Heart left ventricle (tissue), 16 donors: ENCODE measurements at places on chromosomes 7 and 10.

GRCh38 chr7:17171427-17171826, 127.0 kb upstream of the AHR start:
- DNase-seq: no peak

DNA sequence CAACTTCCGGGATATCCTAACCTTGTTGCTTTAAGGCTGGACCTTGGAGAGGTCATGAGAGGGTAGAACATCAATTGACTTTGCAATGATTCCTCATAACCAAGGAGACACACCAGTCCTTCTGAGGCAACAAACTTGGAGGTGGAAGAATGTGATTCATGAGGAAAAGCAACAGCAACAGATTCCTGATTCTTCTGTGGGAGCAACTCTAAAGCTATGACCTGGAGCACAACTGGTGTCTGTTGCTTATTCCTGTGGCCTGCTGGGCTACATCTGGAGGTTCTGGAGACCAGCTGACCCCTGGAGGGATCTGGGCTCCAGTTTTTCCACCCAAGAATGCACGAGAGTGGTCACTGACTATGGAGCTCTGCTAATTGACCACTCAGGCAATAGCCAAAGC, 116.6 kb downstream of the CREB5 start:
- DNase-seq: no peak

DNA sequence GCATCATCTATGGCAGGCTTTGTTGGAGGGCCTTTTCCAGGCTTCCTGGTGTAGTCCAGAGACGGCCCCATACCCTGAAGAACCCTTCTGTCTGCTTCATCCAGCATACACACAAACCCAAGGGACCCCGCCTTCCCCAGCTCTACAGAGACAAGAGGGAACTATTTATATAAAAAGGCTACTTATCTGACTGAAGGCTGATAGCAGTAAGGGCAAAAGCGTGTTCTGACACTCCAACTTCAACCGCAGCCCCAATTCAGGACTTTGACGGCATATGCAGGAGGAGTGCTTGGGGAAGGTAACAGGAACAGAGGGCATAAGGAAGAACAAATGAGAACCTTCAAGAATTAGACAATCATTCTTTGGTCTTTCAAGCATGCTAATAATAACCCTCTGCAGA, 21.0 kb downstream of the GNA12 start:
- DNase-seq: no peak

GRCh38 chr10:120688928-120689327, 162.2 kb upstream of the WDR11 start:
- DNase-seq: no peak

DNA sequence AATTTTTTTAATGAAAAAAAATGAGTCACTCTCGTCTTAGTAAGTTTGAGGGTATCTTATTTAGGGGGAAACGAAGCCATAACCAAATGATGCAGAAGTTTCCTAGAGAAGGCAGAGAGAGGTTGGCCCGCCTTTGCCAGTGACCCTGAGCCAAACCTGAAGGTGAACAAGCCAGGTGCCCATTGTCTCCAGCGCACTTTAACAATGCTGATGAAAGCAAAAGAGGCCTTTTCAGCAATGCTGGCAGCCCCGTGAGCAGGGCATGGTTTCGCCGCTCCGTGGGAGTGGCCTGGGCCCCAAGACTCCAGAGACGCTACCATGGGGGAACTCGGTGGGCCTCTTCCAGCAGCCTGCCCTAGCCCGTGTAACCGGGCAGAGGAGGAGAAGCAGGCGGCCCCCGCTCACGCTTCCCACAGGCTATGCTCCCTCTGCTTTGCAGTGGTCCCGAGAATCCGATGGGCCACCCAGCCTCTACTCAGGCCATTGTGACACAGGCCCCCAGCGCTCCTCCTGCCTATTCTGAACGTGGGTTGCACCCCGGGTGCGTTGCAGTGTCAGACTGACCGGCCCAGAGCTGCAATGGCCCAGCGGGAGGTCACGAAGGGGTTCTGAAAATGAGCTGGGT, 14.0 kb upstream of the UNCX start:
- no peak for DNase-seq

DNA sequence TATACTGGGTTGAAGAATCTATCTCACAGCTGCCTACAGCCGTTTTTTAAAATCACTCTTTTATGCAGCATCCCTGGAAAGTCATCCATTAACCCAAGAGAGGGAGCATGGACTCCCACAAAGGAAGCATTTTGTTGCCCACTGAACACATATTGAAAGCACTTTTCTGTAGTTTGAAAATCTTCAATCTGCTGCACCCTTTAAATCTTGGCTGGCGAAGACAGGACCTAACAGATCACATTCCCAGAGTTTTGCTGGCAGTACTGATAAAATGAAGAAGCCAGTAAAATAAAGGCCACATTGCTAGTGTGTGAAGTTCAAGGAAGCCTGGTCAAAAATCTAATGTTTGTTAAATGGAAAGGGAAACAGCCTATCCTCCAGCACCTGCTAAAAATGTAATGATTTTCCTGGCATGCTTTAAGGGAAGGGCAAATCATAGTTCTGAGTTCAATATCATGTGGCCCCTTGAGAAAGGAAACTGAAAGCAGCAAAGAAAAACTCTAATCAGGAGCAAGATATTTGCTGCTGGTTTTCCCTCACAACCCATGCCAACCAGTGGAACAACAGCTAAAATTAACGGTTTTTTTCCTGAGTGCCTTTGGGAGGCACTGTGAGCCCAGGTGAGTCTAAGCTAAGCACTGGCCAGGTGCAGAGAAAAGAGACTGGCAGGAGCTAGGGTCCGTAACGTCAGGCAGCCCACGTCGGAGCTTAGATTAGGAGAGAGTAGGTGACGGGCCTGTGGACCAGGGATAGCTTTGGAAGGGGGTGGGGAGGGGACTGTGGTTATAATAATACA, 97.9 kb upstream of the PALS2 start:
- no peak for DNase-seq

GRCh38 chr10:68559251-68559650, 886 bp upstream of the TET1 start:
- DNase-seq: no peak

DNA sequence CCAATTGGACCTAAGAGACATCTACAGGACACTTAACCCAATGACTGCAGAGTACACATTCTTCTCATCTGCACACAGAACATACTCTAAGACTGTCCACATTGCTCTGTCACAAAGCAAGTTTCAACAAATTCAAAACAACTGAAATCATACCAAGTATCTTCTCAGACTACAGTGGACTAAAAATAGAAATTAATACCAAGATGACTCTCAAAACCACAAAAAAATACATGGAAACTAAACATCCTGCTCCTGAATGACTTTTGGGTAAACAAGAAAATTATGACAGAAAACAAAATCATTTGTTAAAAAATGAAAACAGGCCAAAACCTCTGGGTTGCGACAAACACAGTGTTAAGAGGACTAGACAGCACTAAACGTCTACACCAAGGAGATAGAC, 24.5 kb downstream of the SNX13 start:
- DNase-seq: no peak

- DNase-seq: no peak
These were observed 60.9 kb downstream of the ABCC2 start for GRCh38 chr10:99843310-99843709.

- DNase-seq: peak; percentile 81
These were observed 3.7 kb downstream of the ABHD11 start for GRCh38 chr7:73734619-73735527.
